ENCODE measurements at places on chromosomes 5 and 9.

- no peak for DNase-seq
These were observed 19.9 kb downstream of the PPP3R2 start for GRCh38 chr9:101574731-101575333.

- no peak for DNase-seq
These were observed 42.3 kb upstream of the LPCAT1 start for GRCh38 chr5:1565737-1566734.

DNA sequence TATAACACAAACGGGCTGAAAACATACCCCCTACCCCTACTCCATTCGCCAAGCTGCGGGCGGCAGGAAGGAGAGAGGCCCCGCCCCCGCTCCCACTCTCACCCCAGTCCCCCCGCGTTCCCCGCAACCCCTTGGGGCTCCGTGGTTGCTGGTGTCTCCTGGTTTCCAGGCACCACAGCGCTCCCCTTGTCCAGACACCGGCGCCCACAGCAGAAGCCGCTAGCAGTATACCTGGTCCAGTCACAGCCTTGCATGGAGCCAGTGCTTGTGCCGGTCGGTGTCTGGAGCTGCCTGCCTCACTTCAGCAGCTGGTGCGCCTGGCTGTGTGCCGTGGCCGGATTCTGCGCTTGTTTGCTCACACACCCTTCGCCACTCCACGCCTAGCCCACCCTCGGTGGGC is 240.5 kb upstream of the DAB2 start:
- no peak for DNase-seq

- no peak for DNase-seq
These were observed 29.2 kb upstream of the ENHO start for GRCh38 chr9:34551751-34552605.

DNA sequence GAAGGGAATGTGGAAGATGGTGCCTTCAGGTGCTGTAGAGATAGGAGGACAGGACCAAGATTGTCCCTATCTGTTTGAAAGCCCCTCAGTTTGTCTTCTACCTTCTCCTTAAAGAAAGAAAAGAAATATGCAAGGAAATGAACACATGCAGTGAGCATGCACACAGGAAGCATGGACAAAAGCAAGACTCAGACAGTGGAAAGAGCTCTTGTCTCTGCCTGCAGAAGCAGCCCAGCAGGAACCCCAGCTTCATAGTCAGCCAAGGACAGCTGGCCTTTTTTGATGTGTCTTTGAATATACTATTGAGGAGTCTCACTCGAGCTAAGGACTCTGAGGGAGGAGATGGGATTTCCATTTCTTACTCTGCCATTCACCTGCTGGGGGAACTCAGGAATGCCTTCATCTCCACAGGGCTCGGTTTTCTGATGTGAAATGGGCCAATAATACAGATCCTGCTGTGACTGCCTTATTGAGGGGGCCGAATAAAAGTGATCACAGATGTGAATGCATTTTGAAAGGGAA is 132.5 kb upstream of the ADRA1B start:
- no peak for DNase-seq

DNA sequence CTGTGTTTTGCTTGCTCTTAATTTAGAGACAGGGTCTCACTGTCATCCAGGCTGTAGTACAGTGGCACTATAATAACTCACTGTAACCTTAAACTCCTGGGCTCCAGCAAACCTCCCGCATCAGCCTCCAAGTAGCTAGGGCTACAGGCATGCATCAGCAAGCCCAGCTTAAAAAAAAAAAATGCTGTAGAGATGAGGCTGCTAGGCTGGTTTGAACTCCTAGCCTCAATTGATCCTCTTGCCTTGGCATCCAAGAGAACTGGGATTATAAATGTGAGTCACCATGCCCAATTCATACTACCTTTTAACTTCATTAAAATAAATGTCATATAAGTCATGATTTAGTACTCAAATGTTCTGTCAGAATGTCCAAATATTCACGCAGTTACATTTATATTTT is 2195.7 kb upstream of the C9orf72 start:
- DNase-seq: no peak

DNA sequence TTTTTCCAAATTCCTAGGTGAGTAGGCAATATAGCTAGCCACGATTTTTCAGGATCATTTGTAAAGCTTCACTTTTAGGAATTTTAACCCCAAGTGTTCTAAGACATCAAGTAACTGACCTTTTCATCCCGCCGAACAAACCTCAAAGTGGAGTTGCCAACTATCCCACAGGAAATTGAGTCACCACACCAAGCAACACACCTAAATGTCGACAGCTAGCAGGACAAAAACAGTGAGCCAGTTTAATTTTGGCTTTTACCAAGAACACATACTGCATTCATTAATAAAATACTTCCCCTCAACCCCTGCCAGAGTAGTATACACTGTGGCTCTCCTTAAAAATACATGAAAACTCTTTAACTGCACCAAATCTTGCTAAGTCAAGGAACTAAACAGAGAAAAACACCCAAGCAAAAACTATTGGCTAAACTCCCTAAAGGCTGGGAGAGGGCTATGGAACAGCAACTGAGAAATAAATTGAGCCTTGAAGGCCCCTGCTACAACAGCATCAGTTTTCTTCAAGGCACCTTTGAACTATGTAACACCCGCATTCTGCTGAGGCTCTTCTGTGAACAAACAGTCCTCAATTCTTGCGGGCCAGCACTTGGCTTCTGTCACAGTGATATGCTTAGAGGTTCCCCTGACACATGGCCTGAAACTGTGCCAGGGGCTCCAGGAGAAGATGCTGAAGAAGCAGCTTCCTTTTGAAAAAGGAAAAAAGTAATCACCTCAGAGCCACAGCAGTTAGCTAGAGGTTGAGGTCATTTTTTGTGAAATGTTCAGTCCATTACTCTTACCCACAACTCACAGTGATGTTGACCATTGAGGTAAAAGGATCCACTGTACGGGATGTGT is 459.6 kb downstream of the RAB3C start:
- no peak for DNase-seq

DNA sequence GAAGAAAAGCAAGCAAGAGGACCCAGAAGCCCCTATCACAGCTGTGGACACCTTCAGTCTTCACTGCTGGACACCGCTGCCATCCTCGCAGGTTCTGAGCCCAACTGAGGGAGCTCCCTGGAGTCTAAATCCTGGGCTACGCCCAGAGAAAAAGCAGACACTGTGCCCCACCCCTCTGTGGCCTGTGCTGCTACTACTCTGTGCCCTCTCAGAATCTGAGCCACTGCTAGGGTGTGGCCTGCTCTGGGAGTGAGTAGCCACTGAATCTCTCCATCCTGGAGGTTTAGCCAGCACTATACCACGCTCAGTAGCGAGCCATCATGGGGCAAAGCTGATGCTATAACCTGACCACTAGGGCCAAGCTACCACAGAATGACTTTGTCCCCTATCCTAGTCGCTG is 338.2 kb downstream of the NPR3 start:
- DNase-seq: no peak

- no peak for DNase-seq
These were observed 13.9 kb downstream of the SGCD start for GRCh38 chr5:156340893-156341292.

GRCh38 chr5:131758520-131758900 is 38.3 kb downstream of the FNIP1 start:
- no peak for DNase-seq

- no peak for DNase-seq
These were observed 131.1 kb upstream of the MOCS2 start for GRCh38 chr5:53240661-53241060.

- no peak for DNase-seq
These were observed 52.5 kb downstream of the SHB start for GRCh38 chr9:38016375-38017135.

All from COR-L47 (cell line).